ENCODE measurements at places on chromosomes 1 and 21.

DNA sequence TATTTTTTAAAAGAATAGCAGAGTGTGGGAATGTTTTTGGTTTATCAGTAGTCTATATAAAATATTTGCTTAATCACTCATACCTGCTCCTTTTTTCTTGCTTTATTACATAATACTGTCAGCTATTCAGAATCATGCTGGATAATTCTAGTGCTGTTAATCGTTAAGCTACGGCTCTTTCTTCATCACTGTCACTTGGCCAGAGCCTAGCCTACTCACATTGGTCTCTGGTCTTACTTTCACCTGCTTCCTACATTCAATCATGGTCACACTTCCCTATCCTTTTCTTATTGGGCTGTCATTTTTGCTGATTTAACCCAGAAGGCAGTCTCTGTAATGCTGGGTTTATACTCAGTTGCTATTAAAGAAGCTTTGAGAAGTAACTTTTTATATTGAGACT, 2.5 kb downstream of the KLHL20 start:
- DNase-seq = no peak

GRCh38 chr1:90557706-90558105, 159.4 kb downstream of the BARHL2 start:
- DNase-seq = no peak

DNA sequence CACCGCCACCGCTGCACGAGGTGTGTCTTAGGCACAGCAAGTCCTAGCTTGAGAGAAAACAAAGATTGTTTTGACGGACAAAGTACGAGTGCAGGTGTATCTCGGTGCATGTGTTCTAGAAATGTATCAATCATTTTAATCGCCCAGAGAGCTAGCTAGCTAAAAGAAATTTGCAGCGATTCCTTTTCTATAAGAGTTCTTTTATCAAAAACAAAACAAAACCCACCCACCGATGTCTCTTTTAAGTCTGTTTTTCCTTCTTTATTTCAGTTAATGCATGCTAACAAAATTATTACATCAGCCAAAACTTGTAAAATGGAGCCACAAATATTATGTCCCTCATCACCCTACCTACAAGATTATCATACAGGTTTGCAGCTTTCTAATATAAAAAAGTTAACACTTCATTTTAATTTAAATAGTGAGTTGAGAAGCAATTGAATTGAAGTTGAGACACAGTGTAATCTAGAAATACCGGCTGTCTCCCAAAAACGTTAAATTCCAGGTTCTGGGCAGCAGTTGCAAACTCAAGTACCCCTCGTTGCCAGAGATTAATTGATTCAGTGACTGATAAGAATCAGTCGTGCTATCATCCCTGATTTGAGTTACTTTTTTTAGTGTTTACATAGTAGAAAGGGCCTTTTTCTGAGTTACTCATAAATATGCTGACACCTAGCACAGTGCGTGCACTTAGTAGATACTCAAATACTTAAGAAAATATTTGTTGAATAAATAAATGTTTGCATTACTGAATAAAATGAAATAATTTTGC, 1.5 kb upstream of the SYDE2 start:
- DNase-seq = no peak

GRCh38 chr21:44390886-44391285, 37.5 kb downstream of the TRPM2 start:
- no peak for DNase-seq

DNA sequence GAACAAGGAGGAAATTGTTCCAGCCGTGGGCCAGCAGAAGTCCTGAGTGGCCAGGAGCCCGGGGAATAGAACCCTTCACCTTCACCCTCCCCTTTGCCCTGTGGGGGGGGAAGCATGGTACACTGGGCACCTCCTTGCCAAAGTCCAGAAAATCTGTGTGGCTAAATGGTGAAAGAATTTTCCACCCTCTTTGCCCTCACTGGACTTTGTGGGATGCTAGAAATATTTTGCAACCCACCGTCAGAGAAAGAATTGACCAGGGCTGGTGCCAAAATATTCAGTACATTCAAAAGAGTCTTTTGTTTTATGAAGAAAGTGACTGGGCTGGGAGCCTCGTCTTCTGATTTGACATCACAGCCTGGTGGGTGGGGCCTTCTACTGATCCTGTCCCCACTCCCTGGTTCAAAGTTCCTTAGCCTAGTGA, 14.6 kb downstream of the NFASC start:
- no peak for DNase-seq

DNA sequence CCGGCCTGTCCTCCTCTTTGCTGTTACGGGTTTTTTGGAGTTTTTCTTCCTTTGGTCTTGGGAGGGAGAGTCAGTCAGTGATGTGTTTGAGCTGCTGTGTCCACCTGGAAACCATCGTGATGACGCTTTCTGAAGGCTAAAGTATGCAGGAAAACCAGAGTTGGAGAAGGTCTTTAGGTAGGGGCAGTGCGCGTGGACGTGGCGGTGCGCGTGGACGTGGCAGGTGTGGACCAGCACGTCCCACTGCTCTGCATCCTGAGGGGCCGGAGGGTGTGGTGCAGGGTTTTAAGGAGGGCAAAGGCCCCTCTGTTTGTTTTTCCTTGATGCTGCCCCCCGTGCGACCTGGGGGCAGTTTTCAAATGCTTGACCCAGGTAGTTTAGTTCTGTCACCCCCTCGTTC, 29.9 kb downstream of the PRKCZ start:
- DNase-seq = no peak

GRCh38 chr1:57616921-57617320, 193.1 kb upstream of the DAB1 start:
- DNase-seq = no peak

DNA sequence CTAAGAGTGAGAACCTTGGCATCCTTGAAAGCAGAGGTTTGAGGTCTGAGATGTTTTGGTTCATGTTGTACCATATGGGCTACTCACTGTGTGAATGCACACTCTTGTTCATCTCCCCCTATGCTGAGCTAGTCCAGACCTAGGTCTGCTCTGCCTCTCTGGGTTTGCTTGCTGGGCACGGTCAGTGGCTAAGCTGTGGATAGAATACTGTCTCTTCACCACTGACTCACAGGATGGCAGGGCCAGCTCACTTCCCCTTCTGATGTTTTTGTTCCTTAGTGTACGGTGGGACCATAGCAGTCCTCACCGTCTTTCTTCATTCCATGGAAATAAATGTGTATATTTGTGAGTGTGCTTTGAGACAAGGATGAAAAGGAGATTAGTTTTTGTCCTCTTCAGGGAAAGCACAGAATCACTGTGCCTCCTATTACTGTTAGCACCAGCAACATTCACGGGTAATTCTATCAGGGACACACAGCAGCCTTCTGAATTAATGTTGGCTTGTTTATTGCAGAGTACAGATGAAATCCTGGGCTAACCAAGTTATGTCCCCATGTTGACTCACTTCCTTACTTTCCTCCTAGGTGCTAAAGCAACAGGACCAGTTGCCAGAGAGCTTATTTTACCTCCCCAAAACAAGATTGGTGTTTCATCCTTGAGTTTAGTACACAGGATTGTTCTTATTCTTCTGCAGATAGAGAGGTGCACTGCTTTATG, 56.9 kb upstream of the IVNS1ABP start:
- DNase-seq = no peak

DNA sequence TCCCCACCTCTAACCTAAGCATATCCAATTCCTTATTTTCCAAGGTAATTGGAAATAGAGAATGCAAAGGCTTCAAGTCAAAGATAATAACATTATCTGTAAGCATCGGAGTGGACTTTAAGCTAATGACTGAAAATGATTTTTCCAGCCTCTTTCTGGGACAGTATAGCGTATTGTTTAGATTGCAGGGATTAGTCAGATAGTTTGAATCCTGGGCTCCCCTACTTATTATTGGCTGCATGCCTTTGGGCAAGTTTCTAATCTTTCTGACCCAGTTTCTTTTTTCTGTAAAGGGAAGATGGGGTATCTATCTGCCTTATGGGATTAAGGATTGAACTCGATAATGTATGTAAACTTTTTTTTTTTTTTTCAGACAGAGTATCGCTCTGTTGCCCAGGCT, 1.5 kb upstream of the CDC20 start:
- DNase-seq = no peak

GRCh38 chr21:45991606-45992300, 10.2 kb downstream of the COL6A1 start:
- DNase-seq = peak; percentile 6

DNA sequence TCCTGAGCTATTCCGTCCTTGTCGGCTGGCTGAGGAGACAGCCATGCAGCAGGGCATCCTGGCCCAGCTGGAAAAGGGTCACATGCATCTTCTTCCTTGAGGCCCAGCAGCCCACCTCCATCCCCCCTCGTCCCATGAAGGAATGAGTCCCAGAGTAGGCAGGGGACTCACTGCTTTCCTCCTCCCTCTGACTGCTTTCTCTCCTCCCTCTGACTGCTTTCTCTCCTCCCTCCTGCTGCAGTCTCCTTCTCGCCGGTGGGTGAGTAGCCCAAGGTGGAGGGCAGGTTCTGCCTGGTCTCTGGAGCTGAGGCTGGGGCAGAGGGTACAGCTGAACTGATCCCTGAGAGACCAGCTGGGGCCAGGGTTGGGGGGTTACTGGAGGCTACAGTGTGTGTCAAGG, 13.5 kb downstream of the NTRK1 start:
- DNase-seq = no peak

DNA sequence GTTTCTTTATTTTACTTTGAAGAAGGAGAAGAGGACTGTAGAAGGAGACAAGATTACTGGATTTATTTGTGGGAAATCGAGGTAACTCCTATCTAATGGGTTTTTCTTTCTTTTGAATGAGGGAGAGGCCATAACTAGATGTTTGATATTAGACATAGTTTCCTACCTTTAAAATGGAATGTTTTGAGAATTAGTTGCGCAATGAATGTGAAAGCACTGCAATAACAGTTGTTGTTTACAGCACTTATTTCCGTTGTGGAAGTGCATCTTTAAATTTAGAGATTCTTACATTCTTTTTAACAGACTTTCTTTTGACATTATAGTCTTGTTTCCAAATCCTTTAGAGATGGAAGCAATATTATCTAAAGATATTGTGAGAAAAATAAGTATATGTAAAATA, 229.0 kb downstream of the SRGAP2C start:
- DNase-seq = no peak

DNA sequence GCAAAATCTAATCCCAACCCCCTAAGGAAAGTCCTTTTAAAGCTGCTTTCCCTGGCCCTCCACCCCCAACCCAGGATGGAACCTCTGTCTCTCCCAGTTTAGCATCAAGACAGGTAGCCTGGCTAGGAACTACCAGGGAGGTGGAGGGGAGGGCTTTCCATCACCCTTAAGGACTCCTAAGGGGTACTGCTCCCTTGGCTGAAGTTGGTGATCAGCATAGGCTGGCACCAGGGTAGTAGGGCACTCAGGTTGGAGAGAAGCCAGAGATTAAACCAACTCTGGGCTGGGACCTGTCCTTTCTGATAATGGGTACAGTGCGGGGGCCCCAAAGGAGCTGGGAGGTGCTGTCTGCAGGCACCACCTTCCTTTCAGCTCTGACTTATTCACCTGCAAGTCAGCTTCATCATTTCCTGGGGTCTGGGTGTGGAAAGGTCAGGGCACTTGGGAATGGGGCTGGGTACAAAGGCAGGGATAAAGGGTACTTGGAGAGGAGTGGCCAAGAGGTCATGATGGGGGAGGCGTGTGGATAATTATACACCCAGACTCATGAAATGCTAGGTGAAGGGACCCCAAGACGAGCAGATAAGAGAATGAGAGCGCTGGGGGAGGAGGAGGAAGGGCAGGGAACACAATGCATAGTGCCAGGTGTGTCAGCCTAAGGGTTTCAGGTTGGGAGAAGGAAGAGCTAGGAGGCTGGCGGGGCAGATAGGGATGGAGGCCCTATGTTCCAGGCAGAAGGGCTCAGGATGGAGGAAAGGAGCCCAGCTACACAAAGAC, 1.2 kb downstream of the ARHGEF2 start:
- no peak for DNase-seq

DNA sequence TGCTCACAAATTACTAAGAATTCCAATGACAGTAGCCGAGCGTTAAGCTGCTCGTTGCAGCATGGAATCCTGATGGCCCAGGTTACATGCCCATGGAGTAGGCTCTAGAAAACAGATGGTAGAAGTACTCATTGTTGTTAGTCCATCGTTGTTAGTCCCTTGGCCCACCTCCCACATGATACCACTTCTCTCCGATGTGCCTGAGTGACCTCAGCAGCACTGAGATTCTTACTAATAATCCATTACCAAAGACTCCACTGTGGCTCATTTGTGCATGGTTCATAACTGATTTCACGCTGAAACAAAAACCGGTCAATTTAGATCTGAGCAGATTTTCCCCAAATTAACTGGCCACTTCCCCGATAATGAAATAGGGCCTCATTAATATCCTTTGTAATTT, 772.3 kb upstream of the CXADR start:
- no peak for DNase-seq

DNA sequence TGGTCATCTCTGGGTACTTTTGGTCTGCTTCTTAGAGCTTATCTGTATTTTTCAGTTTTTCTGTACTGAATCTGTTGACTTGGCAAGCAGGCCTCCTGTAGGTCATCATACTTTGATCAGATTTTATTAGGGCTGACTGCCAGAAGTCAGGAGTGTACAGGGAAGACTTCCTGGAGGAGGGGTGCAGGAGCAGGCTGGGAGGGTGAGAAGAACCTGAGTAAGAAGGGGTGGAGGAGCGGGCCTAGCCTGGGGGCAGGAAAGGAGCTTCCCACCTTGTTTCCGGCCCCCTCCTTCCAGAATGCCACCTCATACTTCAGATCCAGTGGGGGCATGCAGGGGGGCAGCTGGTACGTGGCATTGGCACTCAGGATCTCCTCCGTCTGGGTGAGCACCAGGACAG, 18.3 kb upstream of the IL22RA1 start:
- DNase-seq = no peak

DNA sequence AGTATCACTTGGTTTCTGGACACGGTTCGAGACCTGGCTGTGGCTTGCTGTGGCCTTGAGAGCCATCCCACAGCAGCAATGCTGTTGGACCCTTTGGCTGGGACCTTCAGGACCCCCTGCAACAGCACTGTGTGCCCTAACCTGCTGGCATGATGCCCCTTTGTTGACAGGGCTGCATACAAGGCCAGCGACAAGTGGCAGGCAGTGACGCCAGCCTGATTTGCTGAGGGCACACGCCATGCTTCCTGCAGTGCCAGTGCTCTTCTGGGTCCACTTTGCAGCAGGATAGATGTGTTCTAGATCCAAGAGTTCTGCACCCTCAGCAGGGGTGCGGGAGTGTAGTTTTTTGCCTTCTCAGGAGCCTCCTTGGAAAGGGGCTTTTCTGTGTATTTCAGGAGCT, 32.8 kb downstream of the COQ8A start:
- DNase-seq = no peak

- peak; percentile 91 for DNase-seq
Measured at GRCh38 chr1:24930260-24931145, at the start of gene RUNX3. Gene RUNX3, minus strand, starts transcription at chr1:24930276. Its CDS starts 408 bp downstream, at chr1:24929868.

- no peak for DNase-seq
Measured at GRCh38 chr1:3501856-3502640, 47.6 kb downstream of the ARHGEF16 start.

- no peak for DNase-seq
Measured at GRCh38 chr21:24617819-24618218, 989.5 kb downstream of the MRPL39 start.

- DNase-seq = no peak
Measured at GRCh38 chr1:215970406-215970805, 403.3 kb downstream of the KCTD3 start.

GRCh38 chr1:66732407-66733166, 19.7 kb upstream of the DYNLT5 start:
- no peak for DNase-seq

GRCh38 chr1:31755197-31755611, 8.9 kb downstream of the ADGRB2 start:
- DNase-seq = no peak

- DNase-seq = no peak
Measured at GRCh38 chr1:196558411-196558810, 49.8 kb downstream of the KCNT2 start.

GRCh38 chr1:192162376-192162775, 4.1 kb downstream of the RGS18 start:
- DNase-seq = no peak

Measured in HAP-1 (cell line).